GM12864 (cell line): ENCODE measurements at places on chromosomes 5 and 9.

GRCh38 chr9:29144476-29144875 lies 1571.2 kb upstream of the C9orf72 start:
- no peak for DNase-seq

DNA sequence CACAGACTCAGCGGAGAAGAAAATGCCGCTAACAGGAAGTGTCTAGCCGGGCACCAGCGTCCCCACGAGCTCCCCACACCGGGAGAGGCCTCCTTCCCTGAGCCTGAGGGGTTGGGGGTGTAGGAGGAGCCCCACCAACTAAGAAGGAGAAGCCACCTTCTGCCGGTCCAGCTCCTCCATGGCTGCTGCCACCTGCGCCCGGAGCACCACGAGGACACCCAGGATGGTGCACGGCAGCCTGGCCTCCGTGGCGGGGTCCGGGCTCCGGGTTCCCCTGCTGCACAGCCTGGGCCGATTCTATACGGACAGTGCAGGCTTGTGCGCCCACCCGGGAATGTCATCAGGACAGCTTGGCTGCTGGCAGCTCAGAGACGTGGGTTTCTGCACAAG lies 297 bp downstream of the LCN8 start:
- no peak for DNase-seq

DNA sequence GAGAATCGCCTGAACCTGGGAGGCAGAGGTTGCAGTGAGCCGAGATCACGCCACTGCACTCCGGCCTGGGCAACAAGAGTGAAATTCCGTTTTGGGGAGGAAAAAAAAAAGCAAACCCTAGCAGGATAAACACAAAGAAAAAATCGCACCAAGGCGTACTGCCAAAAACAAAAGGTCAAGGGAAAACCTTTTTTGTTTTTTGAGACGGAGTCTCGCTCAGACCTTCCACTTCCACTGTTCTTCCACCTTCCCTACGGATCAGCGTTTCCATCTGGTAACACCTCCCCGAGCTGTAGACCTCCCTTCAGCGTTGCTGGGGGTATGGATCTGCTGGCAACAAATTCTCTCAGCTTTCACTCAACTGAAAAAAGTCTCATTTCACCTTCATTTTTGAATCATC lies 20.1 kb upstream of the FCN2 start:
- no peak for DNase-seq

DNA sequence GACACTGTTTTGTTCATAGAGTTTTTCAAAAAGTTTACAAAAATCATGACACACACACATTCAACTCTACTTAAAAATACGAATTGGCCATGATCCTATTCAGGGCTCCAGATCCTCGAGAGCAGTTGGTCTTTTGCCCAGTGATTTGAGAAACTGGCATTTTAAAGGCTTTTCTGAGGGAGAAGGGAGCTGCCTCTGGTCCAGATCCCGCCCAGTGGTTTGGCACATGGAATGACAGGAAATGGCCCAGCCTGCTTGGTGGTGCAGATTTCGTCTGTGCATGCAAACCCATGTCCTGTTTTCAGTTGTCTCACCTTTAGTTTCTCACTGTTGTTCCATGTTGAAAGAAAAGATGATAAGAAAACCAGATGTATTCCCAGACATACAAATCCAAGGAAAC lies 3.6 kb downstream of the CAMK4 start:
- DNase-seq, result no peak
